Fibroblast of skin of left biceps (primary cell): ENCODE measurements at places on chromosomes 12 and 14.

DNA sequence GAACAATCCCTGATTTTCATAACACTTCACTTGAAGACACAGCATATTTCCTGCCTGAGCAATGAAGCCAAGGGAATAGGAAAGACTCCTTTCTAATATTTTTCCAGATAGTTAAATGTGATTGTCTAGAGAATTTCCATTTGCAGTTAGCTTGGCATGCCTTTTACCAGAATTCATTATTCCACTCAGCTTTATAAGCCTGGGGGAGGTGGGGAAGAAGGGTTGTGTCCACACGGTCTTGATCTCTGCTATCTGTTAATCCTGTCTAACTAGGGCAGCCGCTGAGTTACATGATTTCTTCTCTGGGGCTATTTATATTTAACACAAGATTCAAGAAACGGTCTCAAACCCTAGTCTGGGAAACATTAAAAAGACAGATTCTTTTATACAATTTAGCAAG is 146.6 kb upstream of the FSCB start:
- no peak for DNase-seq

- DNase-seq = no peak
These were observed 16.0 kb downstream of the AMDHD1 start for GRCh38 chr12:95959107-95959506.

- no peak for DNase-seq
These were observed at the start of gene GPR162 for GRCh38 chr12:6821591-6822425. GPR162 (plus strand) TSS chr12:6821821; CDS start chr12:6823899, 2,078 bp downstream.

- DNase-seq = no peak
These were observed 122.1 kb upstream of the PARP11 start for GRCh38 chr12:3995306-3995705.

DNA sequence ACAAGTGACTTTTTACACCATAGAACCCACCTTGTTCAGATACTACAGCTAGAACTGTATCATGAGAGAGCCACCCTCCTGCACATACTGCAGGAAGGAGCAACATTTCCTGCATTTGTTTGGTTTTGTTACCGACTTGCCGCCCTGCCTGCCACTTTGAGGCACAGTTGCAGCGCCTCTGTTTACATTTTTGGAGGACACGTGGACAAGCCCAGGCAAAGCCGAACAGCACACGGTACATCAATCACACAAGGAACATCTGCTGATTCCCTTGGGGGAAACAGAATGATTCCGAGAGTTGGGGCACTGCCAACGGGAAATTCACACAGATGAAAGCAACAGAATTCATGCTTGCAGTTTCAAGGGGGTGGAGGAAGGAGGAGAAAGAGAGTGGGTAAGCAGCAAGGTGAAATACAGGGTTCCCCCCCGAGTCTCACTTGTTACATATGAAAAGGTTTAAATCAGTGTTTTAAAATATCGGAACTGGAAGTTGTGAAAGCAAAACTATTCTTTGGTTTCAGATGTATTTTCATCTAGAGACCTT is 110.7 kb downstream of the BTG1 start:
- DNase-seq = peak; percentile 62

DNA sequence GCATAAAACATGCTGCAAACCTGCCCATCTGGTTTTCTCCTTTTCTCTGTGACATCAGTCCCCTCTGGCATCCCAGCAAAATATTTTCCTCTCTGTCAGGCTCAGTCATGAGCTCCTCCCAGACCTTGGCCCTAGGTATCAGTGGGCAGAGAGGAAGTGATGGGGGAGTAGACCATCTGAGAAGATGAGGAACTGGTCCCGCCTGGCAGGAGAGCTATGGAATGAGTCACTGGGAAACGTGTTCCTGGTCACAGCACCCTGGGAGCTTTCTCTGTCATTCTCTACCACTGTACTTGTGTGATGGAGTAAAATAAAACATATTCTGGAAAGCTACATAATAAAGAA is 5.0 kb upstream of the SRSF9 start:
- no peak for DNase-seq

- DNase-seq = no peak
These were observed 21.8 kb upstream of the EGLN3 start for GRCh38 chr14:33972583-33973081.

- no peak for DNase-seq
These were observed 408.5 kb upstream of the RGS6 start for GRCh38 chr14:71523630-71524319.
